ENCODE measurements at places on chromosomes 4 and X. TPM values are rescaled to one million over a fixed set of nuclear protein-coding genes. Genes with fewer than 3 reads are reported as not detected.

RIPPLY1 gene
- not detected for polyA plus RNA-seq

PITX2 gene
- 6.3 TPM for polyA plus RNA-seq

AKAP4 gene
- not detected for polyA plus RNA-seq

PPP4R3C gene
- polyA plus RNA-seq, result not detected

FSTL5 gene
- not detected for polyA plus RNA-seq

IL21 gene
- polyA plus RNA-seq, result not detected

MAGED1 gene
- 502 TPM for polyA plus RNA-seq

GPR50 gene
- not detected for polyA plus RNA-seq

BCORL1 gene
- 2.1 TPM for polyA plus RNA-seq

HPGDS gene
- polyA plus RNA-seq, result not detected

ETDB gene
- polyA plus RNA-seq, result not detected

PPBP gene
- polyA plus RNA-seq, result not detected

MAOA gene
- 0.14 TPM for polyA plus RNA-seq

ZNF674 gene
- 2.2 TPM for polyA plus RNA-seq

PPEF2 gene
- polyA plus RNA-seq, result not detected

TMEM271 gene
- polyA plus RNA-seq, result not detected

EMD gene
- polyA plus RNA-seq, result 80.6 TPM

DRP2 gene
- 7.9 TPM for polyA plus RNA-seq

PSAPL1 gene
- not detected for polyA plus RNA-seq

NAT8L gene
- 0.04 TPM for polyA plus RNA-seq

DCAF4L1 gene
- polyA plus RNA-seq, result 0.03 TPM

SERTM2 gene
- 0.07 TPM for polyA plus RNA-seq

MID1 gene
- 36.6 TPM for polyA plus RNA-seq

CPLX1 gene
- polyA plus RNA-seq, result 0.05 TPM

KLHL13 gene
- 4.0 TPM for polyA plus RNA-seq

ETDA gene
- polyA plus RNA-seq, result not detected

PF4V1 gene
- not detected for polyA plus RNA-seq

GPM6B gene
- 3.4 TPM for polyA plus RNA-seq

CFAP299 gene
- polyA plus RNA-seq, result 1.0 TPM

CLDN22 gene
- not detected for polyA plus RNA-seq

ABCD1 gene
- 8.3 TPM for polyA plus RNA-seq

SORBS2 gene
- 0.29 TPM for polyA plus RNA-seq

NPNT gene
- polyA plus RNA-seq, result not detected

OPHN1 gene
- 4.5 TPM for polyA plus RNA-seq

LIAS gene
- 7.8 TPM for polyA plus RNA-seq

CT45A10 gene
- not detected for polyA plus RNA-seq

All from IMR-90 (cell line).